ENCODE measurements at places on chromosomes 4 and X. TPM values are rescaled to one million over a fixed set of nuclear protein-coding genes. Genes with fewer than 3 reads are reported as not detected.
A peak's percentile ranks its signal among the peaks of the same experiment; 100 is the strongest.

Gene PQBP1
- 99.4 TPM for total RNA-seq

DNA sequence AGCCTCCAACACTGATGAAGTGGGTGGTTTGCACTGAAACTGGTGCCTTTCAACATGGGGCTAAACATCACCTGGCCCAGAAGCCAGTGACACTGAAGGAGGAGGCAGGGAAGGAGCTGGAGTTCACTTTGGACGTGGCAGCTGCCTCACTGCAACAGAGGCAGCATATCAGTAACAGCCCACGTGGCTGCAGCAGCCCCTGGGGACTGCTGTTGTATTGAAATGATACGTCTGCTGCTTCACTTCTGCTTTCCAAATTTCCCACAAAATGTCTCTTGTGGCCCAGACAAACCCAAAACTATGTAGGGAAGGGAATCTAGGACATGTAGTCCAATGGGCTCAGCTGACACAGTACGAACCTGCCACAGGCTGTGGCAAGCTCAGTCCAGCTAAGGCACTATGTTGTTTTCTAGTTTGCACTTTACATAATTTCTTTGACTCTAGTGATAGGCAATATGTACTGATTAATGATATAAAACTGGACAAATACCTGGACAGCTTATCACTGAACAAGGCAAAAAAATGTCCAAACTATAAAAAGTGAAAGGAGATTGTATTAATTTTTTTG, 84.7 kb upstream of the RAPGEF2 start:
- no peak for DNase-seq

GRCh38 chr4:171875291-171875690, 62.1 kb downstream of the GALNTL6 start:
- no peak for DNase-seq

DNA sequence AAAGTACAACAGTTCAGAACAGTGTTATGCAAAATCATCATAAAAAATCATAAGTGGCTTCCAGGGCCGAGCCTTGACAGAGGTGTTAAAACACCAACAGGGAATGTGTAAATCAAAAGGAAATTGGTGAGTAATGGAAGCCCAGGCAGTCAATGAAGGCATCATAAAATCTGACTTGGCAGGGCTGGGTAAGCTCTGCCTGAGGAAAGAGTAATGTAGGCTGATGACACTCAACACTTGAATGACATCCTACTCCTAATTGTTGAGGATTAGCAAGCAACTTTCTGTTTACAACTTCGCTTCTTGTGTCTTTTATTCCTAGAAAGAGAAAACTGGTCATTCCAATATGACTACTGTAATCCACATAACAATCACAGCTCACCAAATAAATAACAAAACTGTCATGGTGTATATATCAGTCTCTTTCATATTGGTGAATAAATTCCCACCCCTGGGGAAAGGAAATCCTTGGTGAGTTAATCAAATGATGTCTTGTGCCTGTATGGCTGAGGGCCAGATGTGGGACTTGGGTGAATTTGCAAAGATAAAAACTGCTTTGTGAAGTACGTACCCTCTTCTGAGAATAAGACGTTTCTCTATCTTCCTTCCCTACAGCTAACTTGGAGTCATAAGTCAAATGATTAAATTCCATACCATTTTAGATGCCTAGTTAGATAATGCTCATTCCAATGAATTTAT, 196.8 kb downstream of the DCHS2 start:
- no peak for DNase-seq

GRCh38 chr4:174709526-174709925, 119.5 kb downstream of the GLRA3 start:
- no peak for DNase-seq

Gene PABPC1L2A
- total RNA-seq = not detected

Gene FGFBP2
- total RNA-seq = not detected

Gene CTSO
- not detected for total RNA-seq

Gene GPC3
- total RNA-seq = 805 TPM

- DNase-seq = no peak
These were observed 3.7 kb downstream of the MAB21L2 start for GRCh38 chr4:150585611-150586010.

DNA sequence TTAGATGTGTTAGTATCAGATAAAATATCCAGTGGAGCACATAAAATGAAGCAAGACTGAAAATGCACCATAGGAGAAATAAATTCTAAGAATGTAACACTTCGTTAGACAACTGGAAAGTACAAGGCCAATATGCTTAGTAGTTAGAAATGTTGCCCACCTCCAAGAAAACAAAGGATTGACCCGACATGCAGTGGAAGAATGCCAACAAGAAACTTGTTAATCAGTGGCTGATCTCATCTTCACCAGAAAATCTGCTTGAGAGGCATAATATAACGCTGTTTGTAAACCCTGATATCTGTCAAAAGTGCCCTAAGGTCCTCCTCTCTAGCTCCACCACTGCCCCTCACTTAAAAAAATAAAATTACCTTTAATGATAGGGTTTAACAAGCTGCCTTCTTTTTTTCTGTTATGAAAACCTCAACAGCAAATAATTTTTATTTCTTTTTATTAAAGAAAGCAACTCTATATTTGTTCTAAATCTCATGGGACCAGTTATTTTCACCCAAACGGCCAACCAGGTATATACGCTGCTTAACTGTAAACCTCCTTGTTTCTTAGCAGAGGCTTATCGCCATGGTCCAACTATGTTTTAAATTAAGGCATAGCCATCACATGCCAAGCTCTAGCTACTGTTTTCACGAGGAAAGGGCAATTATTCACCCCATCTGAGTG, 1.8 kb downstream of the RASGEF1B start:
- no peak for DNase-seq

DNA sequence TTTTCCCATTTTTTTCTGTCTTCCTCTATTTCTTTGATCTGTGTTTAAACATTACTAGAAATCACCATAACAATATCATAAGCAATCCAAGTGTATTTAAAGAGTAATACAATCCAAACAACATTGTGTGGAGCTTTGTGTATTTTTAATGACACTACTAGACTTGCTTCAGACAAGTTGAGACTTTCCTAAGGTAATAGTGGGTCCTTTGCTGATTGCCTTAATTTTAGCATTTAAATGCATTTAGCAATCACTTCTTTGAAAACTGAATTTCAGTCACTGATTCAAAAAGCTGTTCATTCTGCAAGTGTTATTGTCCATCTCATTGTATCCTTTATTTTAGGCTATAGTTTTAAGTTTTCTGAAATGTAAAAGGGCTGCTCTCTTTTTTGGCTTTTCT, 804.8 kb downstream of the ADGRL3 start:
- no peak for DNase-seq

DNA sequence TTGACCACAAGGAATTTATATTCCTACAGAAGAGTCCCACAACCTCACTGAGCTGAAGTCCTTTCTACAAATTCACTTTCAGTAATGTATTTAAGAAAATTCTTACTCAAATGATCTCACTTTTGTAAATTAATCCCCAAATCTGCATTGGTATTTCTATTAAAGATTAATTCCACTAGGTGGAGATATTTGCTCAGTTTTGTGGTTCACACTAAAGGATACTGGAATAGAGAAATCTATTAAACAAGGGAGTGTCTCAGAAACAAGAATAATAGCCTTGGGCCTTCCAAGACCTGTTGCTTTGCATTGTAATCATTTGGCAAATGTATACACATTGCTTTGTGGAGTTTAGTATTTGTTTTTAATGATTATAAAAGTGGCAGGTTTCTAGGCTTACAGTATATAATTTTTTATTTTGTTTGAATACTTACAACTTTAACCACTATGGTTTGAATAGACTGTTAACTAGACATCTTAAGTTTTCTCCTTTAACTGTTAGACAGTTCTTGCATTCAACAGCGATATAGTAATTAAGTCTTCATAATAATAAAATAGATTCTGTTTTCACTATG, 25.9 kb downstream of the CFAP299 start:
- DNase-seq = peak; percentile 5

DNA sequence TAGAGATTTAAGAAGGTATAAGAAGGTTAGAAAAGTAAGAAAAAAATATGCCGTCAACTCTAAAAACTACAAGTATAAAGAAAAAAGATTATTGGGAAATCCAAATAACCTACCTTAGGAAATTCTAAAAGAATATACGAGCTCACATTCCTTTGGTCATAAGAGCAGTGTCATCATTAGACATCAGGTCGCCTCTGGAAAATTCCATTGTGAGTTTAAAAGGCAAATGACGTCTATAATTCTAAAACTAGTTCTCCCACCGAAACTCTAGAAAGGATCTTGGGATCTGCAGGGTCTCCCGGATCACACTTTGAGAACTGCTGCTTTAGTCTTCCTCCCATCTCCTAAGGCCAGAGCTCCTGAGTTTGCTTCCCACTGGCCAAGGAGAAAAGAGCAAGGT, 518 bp upstream of the SAT1 start:
- peak; percentile 58 for DNase-seq

Data from HepG2 (cell line).